ENCODE measurements at places on chromosomes 16 and 17. TPM values are rescaled to one million over a fixed set of nuclear protein-coding genes. Genes with fewer than 3 reads are reported as not detected.

Gene KRT36
- total RNA-seq: not detected

Gene RPGRIP1L
- 9.9 TPM for total RNA-seq

Gene LDAF1
- 18.1 TPM for total RNA-seq

Gene PNMT
- total RNA-seq: not detected

Gene TMEM238L
- total RNA-seq: not detected

Gene HOXB9
- total RNA-seq: 9.1 TPM

Gene RMI2
- total RNA-seq: 32.2 TPM

Gene OR2C1
- total RNA-seq: not detected

Data from A549 treated with CpdA at 1 μM for 4 hours (cell line).